ENCODE measurements at places on chromosomes 13 and 19.

DNA sequence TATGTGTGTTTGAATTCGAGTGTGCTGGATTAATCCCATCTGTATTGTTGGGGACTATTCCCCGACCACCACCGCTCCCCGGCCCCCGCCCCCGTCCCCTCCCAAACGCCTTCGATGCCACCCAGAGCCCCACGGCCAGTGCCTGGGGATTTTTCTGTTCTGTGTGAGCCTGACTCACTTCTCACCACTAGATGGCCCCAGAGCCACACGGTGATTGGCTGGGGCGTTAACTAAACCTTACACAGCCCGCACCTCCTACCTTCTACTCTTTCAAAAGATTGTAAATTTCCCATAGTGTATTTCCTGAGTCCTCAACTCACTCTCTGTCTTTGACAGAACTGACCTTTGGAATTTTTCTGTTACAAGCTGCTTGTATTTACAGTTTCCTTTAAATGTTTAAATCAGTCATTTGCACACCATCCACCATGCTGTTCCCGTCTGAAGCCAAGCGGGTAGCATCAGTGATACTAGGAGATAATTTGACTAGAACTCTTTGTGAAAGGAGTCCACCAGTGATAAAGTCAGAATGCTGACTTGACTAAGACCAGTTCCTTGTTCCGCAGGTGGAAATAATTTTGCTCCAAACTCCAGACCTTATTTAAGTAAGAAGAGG lies 61.4 kb downstream of the RFX2 start:
- DNase-seq, result peak; percentile 89

- DNase-seq, result no peak
Observed at GRCh38 chr13:27919934-27920676, at the start of gene PDX1. Gene PDX1 (plus strand): TSS chr13:27920000. CDS start chr13:27920139, 139 bp downstream.

DNA sequence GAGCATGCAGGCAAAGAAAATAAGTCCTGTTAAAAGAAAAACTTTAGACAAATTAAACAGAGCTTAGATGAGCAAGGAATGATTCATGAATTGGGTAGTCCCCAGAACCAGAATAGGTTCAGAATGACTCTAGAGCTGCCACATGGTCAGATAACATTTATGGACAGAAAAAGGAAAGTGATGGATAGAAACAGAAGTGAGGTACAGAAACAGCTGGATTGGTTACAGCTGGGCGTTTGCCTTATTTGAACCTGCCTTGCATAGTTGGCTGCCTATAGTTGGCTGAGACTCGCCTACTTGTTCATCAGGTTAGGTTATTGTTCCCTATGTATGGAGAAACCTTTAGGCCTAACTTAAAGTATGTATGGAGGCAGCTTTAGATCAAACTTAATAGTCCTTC lies 35.4 kb downstream of the WDFY2 start:
- DNase-seq, result peak; percentile 51

DNA sequence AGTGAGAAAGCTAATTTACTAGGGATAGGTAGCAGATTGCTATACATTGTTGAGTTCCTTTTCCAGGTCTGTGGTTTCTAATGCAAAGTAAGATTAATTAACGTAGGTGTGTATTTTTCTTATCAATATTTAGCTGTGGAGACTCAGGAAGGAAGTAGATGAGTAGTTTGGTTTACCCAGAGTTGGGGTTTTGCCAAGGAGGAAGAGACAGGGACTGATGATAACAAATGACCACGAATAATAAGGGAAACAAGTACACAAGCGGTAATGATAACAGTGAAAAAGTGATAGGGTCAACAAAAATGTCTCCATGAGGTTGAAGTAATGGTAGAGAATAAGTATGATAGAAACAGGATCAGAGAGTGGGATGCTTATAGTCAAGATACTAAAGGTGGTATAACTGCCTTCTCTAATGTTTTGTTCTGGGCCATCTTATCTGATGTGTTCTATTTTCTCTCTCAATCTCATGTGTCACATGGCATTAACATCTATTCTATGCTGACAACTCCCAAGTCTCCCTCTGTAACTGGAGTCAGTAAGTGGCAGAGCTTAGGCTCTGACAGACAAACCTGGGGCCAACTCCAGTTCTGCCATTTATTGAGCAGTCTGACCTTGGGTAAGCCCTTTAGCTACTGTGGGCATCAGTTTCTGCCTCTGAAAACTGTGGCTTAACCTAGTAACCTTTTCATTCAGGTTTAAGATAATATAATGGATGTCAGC lies 8.8 kb downstream of the OBI1 start:
- DNase-seq, result no peak

DNA sequence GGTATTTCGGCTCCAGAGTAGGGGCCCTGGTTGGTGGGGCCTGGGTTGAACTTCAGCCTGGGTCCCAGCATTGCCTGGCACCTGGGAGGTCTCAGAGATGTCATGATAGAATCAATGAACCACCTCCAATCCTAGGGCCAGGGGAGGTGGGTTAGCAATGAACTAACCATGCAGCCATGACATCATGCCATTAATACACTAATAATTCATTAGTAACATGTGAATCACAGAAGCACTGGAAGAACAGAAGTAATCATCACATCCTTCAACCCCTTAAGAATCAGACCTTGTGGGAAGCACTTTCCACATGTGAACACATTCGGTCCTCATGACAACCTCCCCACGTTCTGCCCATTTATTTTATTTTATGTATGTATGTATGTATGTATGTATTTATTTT lies 6.9 kb downstream of the NOSIP start:
- no peak for DNase-seq

- no peak for DNase-seq
Observed at GRCh38 chr19:4760285-4760650, 31.3 kb upstream of the FEM1A start.

DNA sequence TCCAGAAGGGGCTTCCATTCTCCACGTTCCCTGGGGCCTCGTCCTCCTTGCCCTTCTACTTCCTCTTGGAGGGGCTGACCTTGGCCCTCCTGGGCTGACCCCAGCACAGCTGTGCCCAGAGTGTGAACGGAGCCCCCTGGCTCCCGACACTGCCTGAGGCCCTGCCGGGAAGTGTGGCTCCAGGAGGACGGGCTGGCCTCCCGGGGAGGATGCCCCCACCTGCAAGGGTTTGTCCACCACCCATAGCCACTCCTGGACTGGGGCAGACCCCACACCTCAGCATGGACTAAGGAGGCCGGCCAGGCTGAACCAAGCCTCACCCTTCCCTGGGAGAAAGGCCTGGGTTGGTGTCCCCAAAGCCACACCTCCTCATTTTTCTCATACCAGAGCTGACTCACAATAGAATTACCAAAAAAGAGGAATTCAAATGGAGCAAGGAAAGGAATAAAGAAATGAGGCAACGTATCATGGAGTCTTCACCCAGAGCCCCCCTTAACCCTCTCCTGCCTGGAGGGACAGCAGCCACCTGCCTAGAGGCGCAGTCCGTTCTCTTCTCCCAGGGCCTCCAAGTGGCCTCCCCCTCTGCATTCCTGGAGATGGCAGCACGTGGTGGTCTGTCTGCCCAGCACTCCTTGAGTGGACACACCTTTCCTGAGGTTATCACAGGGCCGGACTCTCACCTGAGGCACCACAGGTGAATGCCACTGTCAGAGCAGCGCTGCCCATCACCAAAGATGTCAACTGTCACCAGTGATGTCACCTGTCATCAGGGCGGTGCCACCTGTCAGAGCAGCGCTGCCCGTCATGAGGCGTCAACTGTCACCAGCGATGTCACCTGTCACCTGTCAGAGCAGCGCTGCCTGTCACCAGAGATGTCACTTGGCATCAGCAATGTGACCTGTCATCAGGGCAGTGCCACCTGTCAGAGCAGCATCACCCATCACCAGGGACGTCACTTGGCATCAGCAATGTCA lies 3.1 kb upstream of the C13orf46 start:
- peak; percentile 91 for DNase-seq

- peak; percentile 65 for DNase-seq
Observed at GRCh38 chr19:32651729-32652140, 23.2 kb downstream of the ANKRD27 start.

- DNase-seq, result peak; percentile 99
Observed at GRCh38 chr19:39403331-39404312, 3.0 kb upstream of the ZFP36 start.

GRCh38 chr13:20400774-20401173 lies 124.9 kb downstream of the CRYL1 start:
- no peak for DNase-seq

- DNase-seq, result peak; percentile 98
Observed at GRCh38 chr19:51394050-51394836, 3.9 kb upstream of the C19orf84 start.

GRCh38 chr19:7196763-7197118 lies 97.5 kb downstream of the INSR start:
- DNase-seq, result no peak

DNA sequence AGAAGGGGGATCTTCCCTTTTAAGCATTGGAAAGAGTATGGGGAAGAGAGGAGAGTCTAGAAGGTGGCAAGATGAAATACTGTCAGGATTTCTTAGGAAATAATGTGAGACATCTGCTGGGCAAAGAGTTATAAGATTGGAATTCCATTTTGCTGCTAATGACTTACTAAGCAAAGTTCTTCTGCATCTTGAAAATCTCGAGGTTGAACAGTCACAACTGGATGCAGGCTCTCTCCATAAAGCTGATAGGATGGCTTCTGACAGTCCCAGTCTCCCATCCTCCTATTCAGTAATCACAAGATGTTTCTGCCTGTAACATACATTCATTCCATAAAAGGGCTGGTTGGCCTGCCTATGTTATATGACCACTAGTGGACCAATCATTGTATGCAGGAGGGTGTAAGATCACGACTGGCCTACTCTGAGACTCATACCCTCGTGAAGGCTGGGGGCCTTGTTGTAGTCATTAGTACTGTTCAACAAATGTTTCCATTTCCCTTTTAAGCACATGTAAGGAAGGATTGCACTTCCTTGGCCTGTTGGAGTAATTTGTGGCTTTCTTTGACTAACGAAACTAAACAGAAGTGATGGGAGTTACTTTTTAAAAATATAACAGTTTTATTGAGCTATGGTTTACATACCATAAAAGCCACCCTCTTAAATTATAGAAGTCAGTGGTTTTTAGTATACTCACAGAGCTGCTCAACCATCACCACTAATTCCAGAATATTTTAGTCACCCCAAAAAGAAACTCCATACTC lies 45.0 kb upstream of the TDRD3 start:
- DNase-seq, result no peak
